ENCODE measurements at places on chromosomes 1 and 21.

GRCh38 chr1:101233495-101233894 is 3.3 kb upstream of the S1PR1 start:
- DNase-seq = no peak

- no peak for DNase-seq
These were observed 38.9 kb upstream of the TARDBP start for GRCh38 chr1:10973552-10973951.

DNA sequence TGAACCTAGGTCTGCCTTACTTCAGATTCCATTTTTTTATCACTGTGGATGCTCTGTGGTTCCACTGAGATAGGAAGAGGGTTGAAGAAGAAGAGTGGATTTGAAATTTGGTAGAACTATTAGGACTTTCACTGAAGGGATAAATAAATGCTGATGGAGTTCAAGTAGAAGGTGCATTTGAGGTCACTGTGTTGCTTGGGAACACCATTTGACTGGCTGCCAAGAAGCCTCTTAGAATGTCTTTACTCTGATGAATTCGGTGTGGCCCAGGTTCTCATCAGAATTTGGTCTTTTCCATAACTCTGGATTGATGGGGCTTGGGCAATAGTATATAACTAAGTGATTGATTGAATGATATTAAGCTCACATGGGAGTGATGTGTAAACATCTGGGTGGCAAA is 11.9 kb downstream of the XPR1 start:
- no peak for DNase-seq

GRCh38 chr1:17082761-17083160 is 28.9 kb upstream of the SDHB start:
- no peak for DNase-seq

DNA sequence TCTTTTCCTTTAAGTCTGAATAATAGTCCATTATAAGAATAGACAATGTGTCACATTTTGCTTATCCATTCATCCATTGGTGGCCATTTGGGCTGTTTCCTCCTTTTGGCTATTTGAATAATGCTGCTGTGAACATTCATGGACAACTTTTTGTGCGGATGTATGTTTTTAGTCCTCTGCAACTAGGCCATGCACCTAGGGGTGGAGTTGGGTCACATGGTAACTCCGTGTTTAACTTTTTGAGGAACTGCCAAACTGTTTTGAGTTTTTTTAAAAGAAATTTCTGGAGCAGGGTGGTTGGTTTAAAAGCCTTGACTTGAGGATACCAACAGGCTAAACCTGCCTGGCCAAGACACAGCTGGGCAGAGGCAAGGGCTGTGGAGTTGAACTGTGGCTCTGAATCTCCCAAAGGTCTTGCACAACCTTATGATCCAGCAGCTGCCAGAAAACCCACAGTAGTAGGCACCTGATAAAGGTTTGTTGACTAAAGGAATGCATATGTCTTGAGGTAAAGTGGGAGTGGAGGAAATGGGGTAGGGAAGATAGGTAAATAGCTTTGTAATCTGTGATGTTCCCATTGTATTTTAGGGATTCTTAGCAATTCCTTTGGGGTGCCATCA is 5.6 kb upstream of the RPTN start:
- no peak for DNase-seq

All from GM13976 (cell line).